Progenitor cell of endocrine pancreas (in vitro differentiated cells): ENCODE measurements at places on chromosomes 13 and 19.

GRCh38 chr13:98370806-98371515, 193.9 kb upstream of the RNF113B start:
- DNase-seq, result no peak

DNA sequence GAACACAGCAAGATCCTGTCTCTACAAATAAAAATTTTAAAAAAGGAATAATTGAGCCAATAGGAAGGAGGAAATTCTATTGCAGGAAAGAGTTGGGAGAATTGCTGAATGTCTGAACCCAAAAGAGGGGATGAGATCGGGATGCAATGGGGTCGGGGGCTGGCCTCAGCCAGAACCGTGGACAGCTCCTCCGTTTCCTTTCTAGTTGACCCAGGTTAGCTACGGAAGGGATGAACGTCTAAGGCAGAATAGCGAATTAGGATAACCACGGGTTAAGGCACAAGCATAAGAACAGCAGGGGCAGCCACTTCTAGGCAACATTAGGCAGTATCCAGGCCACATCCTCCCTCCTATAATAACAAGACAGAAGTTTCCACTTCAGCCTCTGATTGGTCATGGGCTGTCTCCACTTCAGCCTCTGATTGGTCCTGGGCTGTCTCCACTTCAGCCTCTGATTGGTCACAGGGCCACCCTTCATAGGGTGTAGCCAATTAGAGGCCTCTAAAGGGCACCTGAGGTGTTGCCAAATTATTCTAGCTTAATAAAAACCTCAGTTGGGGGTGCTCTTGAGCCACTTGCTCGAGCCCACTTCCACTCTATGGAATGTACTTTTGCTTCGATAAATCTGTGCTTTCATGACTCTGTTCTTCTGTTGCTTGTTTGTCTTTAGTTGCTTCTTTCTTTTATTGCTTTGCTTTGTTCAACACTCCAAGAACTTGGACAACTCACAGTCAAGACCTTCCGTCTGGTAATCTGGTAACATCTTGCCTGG, 24.9 kb upstream of the TPM4 start:
- no peak for DNase-seq

DNA sequence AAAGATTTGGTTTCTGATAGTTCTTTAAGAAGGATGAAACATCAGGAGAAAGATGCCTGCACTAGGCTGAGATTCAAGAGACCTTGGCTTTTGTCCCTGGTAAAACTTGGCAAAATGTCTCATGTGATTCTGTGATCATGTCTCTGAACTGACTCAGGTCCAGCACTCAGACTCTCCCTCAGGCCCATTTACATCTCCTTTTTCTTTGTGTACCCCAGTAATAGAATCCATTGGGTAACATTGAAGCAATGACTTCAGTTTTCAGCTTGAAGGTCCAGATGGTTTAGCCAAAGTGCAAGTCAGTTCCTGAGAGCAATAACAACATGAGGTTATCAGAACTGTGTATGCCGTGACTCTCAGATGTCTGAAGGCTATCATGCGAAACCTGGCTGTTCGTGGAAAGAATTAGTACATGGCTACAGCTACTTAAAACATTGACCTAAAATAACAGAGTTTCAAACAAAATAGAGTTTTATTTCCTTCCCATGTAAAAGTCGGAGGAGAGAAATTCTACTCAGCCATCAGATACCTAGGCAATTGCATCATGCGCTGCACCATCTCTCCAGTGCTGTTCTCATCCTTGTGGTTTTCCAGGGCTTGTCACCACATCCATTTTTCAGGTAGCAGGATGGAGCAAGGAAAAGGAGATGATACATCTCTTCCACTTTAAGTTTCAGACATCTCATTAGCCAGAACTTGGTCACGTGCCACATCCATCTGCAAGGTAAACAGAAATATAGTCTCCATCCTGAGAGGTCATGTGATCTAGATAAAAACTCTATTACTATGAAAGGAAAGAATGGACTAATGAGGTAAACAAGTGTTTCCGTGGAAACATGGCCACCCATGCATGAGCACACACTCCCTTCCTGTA, 117.3 kb downstream of the POSTN start:
- DNase-seq, result no peak

DNA sequence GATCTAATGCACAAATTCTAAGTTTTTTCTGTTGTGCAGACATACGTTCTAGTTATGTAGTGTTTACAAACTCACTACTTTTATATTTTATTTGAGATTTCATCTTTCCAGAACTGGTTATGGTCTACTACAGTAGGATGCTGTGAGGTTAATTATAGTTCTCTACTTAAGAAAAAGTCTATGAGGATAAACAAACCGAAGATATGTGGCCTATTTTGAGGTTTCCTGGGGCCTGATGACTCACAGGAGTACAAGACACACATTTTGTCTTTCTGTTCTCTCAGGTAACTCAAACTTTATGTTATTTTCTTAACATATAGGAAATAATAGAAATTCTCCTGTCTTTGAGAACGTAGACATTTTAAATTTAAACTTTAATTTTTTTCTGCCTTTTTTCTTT, 45.1 kb downstream of the PCDH20 start:
- no peak for DNase-seq

DNA sequence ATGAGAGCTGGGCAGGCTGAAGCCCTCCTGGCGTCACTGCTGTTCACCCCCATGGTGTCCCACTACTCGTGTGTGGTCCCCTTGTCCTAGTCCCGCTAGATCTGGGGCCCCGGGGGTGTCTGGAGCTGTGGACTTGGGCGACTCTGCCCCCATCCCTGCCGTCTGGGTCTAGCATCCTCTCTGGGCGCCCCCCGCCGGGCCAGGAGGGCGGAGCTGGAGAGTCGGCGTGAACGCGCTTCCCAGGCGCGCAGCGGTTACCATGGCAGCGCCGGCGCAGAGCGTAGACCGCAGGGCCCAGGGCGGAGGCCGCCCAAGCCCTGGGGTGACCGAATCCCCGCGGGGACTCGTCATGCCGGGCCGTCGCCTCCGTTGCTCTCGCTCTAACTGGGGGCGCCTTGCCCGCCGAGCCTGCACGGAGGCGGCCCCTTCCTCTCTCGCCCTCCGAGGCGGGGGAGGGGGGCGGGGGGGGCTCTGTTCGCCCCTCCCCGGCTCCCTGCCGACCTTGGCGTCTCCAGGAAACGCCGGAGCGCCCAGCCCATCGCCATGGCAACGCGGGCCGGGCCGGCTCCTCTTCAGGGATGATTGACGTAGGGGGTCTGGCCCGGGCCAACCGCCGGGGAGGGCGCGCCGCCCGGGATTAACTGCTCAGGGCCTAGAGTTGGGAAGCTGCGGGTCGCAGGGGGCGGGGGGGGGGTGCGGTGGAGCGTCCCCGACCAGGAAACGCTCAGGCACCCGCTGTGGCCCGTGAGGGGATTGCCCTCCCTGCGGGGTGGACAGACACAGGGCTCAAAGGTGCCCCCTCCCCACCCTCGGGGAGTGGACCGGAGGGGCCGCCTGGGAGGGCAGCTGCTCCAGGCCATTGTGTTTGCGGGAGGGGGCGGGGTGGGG, 8.9 kb downstream of the ISYNA1 start:
- peak; percentile 65 for DNase-seq

- DNase-seq, result no peak
Observed at GRCh38 chr13:81957121-81957520, 1616.2 kb upstream of the SPRY2 start.

- DNase-seq, result no peak
Observed at GRCh38 chr19:47445937-47446402, 25.7 kb downstream of the SLC8A2 start.

GRCh38 chr13:20151612-20152011, 9.2 kb downstream of the GJA3 start:
- DNase-seq, result no peak

- DNase-seq, result no peak
Observed at GRCh38 chr13:113947311-113948033, 26.4 kb downstream of the C13orf46 start.

DNA sequence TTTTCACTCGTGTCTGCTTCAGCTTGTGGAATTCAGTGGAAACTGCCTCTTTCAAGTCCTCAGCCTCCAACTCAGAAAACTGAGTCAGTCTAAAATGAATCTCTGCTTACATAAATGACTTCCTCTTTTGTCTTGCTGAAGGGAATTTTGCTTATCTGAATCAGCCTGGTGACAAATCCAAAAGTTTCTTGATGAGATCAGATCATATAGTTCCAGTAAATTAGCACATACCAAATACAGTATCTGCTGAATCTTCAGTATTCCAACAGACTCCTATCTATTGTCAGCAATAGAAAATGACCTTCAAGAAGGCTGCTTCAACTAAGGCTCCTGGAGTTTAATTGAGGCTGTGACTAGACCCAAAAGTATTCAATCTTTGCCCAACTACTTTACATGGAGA, 290.0 kb downstream of the MZT1 start:
- DNase-seq, result no peak

DNA sequence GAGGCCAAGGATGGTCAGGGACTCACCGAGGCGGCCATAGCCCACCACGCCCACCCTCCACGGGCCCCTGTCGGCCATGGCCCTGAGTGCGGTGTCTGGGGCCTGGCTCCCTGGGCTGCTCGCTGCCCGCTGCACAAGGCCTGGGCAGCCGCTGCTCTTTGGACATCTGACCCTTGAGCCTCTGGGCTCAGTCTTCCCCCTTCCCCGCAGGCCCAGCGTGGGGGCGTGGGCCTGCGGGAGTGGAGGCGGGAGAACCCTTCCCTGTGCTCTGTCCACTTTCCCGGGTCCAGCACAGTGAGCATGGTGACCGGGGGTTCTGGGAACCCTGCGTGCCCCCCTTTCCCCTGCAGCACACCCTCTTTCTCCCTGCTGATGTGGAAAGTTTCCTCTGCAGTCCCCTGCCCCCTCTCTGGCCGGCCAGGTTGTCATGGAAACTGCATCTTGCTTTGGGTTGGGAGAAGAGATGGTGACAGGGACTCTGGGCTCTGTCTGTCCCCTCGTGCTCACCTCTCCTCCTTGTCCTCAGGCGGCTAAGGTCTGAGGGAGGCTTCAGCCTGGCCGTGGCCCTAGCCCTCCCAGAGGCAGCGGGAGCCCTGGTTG, at the start of gene ASPDH:
Gene ASPDH, minus strand, starts transcription at position 168 of the 600 bp plus-strand sequence. Its CDS starts 90 bp downstream, at position 78.
- no peak for DNase-seq

DNA sequence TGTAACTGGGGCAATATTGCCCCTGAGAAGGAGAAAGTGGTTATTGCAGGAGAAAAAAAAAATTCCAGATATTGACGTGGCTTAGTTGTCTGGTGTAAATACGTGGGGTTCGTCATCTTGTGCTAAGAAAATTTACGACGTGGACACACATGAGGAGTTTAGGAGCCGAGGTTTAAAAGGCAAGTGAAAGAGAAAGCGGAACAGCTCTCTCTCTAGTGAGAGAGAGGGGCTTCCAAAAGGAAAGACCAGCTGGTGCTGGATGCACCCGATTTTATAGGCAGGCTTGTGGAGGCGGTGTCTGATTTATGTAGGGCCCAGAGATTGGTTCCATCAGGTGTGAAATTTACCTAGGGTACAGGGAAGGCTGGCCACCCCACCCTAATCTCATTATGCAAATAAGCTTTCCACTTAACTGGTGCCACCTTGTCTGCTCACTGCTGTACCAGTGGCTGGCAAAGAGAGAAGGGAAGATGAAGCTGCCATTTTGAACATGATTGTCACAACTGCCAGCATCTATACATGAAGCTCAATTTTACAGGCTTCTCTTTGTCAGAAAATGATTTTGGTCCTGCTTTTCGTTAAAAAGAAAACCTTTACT, 845.1 kb downstream of the DACH1 start:
- no peak for DNase-seq

DNA sequence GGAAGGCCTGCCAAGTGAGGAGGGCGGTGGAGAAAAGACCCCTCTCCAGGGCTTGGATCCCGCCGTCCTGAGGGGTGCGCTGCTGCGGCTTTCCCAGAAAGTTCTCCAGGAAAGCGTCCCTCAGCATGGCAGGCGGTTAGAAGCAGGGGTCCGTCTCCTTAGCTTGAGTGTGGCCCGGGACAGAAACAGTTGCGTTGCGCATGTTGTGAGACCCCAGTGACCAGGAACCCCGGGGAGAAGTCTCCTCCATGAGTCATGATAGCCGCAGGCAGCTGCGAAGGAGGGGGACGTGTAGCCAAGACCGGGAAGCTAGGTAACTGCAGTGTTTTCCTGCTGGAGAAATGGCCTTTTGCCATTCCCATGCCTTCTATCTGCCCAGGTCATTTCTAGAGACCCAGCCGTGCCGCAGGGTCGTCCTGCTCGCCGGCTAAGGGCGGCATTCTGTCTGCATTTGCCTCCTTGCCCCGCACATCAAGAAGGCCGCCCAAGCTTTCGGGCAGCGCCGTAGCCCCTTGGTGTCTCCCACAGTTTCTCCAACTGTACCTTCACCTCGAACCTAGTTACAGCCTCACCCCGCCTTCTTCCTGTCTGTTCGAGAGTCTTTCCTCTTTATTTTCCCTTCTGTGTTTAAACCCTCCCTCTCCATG, 64.3 kb downstream of the TM9SF2 start:
- DNase-seq, result no peak

DNA sequence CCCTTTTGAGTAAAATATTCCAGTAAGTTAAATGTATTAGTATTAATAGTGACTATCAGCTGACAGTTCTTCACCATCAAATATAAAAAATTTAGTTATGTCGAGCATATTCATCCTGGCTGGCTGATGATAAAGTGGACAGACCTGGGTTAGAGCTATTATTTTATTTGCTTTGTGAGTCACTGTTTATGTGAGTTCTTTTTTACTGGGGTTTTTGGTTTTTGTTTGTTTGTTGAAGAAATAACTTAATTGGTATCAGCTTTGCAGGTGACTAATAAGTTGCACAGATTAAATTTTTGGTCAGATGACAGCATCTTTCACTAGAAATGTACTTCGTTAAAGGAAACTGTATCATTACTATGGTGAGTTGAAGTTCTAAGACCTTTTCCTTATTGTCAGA, 224.7 kb downstream of the GGACT start:
- DNase-seq, result no peak

DNA sequence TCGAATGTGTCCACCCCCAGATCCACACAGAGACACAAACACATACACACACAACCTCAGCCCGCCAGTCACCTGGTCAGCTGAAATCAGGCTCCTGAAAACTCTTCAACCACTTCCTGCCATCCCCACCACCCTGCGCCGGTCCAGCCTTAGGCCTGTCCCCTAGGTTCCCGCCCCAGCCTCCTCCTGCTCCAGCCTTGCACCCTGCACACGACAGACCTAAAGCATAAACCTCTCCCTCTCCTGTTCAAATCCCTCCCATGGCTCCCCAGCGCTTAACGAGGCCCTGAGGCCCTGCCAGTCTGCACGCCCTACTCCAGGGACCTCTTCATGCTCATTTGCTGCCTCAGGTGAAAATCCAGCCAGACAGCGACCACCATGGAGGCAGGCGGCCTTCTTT, 7.1 kb downstream of the PNMA8B start:
- DNase-seq, result no peak

DNA sequence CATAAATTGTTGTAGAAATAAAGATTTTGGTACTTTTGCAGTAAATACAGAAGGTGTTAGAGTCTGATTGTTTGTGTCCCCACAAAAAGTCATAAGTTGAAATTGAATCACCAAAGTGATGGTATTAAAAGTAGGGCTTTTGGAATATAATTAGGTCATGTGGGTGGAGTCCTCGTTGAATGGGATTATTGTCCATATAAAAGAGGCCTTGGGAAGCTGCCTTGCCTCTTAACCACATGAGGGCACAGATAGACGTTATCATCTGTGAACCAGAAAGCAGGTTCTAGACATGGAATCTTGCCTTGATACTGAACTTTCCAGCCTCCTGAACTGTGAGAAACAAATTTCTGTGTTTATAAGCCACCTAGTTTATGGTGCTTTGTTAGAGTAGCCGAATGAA, 186.8 kb downstream of the PRR20E start:
- no peak for DNase-seq
